ENCODE measurements at places on chromosomes 4 and X. TPM values are rescaled to one million over a fixed set of nuclear protein-coding genes. Genes with fewer than 3 reads are reported as not detected.

GC gene
- total RNA-seq: not detected

SASH3 gene
- not detected for total RNA-seq

PDLIM3 gene
- total RNA-seq: 58.5 TPM

SCLT1 gene
- 7.0 TPM for total RNA-seq

All from lung microvascular endothelial cell (primary cell).